ELR (cell line): ENCODE measurements at places on chromosomes 7 and 10.
A peak's percentile ranks its signal among the peaks of the same experiment; 100 is the strongest.

DNA sequence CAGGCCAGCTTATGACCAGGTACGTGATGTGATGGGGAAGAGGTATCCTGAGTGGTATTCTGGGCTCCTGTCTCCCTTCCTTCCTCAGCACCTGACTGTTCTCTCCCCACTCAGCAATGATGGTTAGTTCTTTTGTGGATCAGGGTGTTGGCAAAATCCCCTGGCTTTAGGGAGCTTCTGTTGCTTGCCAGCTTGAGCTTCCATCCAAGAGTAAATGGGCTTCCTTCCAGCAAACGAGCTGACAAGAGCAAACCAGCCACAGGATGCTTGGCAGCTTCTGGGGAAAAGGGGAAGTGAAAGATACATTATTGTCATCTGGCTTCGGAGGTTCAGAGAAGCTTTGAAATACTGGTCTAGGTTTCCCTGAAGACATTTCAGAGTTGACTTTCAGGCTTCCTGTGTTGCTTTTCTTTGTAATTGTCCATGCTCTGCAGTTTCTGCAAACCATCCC lies 5.2 kb downstream of the DUSP5 start:
- peak; percentile 66 for DNase-seq

- DNase-seq, result no peak
These were observed 1.6 kb downstream of the SMC3 start for GRCh38 chr10:110569122-110569521.

DNA sequence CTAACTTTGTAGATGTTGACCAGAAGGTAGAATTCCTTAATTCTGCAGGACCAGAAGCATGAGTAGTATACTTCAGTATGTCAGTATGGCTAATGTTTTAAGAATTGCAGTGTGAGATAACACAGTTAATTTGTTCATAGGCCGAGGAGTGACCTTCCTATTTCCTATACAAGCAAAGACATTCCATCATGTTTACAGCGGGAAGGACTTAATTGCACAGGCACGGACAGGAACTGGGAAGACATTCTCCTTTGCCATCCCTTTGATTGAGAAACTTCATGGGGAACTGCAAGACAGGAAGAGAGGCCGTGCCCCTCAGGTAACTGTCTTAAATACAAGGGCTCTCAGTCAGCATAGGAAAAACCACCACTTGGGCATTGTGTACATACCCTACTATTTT lies 7.2 kb downstream of the DDX21 start:
- no peak for DNase-seq

GRCh38 chr7:97174303-97174702 lies 56.8 kb downstream of the SDHAF3 start:
- peak; percentile 6 for DNase-seq

DNA sequence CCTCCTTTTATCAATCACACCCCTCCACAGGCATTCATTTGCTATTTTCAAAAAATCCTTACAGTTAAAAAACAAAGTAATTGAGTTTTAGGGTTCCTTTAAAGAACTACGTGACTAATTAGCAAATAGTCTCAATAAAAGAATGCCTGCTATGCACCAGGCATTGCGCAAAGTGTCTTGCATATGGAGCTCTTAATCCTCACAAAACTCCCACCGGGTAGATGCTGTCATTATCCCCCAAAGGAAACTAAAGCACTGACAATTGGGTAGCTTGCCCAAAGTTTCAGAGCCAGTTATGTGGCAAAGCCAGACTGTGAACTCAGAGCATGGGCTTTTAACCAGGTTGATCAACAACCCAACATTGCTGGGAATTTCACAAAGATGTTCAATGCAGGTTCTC lies 305.7 kb downstream of the ELMO1 start:
- DNase-seq, result no peak

DNA sequence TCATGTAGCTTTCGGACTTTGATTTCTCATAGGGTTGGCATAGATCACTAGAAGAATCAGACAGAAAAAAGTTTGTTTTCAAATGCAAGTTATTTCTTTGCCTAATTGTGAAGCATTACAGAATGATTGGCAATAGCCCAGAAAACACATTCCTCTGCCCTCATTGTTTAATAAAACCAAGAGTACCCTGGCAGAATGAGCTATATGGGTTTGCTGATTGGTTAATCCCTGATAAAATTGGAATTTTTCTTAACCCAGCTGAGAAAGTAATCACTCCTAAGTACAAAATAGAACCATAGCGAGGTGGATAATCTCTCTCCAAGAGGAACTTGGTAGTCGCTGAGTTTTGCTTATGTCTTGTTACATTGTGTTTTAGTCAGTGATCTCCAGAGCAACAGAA lies 30.9 kb upstream of the CREB5 start:
- no peak for DNase-seq

GRCh38 chr7:83837683-83838082 lies 188.7 kb upstream of the SEMA3E start:
- DNase-seq, result no peak

GRCh38 chr10:69474742-69475432 lies 23.6 kb downstream of the TSPAN15 start:
- DNase-seq, result peak; percentile 91

- DNase-seq, result no peak
These were observed 12.8 kb upstream of the MBL2 start for GRCh38 chr10:52785418-52785817.

DNA sequence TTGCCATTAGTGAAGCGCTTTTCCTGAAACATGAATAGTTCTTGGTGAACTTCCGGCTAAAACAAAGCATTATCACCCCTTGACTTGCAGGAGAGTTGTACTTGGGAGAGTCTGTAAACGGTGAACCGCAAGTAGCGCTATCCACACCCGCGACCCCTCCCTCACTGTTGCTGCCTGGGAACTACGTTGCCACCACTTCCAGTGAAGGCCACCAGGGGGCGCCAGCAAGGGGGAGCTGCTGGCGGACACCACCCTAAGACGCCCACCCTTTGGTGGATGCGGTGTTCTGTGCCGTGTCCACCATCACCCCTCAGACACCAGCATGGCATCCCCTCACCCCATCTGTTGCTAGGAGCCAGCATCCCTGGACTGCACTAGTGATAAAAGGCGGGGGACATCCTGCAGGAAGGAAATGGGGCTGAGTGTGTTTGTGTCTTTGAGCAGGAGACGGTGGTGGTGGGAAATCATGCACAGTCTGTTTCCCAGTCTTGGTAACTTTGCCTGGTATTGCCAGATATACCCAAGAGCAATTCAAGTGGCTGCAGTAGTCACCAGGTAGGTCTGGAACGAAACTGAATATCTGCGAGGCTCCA lies 298.2 kb downstream of the FRMD4A start:
- DNase-seq, result peak; percentile 26

DNA sequence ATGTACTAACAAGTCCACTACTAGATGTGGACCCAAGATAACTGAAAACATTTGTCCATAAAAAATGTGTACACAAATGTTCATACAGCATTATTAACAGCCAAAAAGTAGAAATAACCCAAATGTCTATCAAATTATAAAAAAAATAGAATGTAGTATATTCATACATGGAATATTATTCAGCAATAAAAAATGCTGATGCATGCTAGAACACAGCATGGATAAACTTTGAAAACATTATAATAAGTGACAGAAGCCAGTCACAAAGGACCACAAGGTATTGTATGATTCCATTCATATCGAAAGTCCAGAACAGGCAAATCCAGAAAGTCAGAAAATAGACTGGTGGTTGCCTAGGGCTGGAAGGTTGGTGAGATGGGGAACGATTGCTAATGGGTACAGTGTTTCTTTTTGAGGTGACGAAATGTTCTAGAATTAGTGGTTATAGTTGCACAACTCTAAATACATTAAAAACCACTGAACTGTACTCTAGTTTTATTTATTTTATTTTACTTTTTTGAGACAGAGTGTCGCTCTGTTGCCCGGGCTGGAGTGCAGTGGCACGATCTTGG lies 43.3 kb upstream of the ANLN start:
- DNase-seq, result no peak

- DNase-seq, result no peak
These were observed 69.6 kb downstream of the NT5C2 start for GRCh38 chr10:103123282-103124024.

DNA sequence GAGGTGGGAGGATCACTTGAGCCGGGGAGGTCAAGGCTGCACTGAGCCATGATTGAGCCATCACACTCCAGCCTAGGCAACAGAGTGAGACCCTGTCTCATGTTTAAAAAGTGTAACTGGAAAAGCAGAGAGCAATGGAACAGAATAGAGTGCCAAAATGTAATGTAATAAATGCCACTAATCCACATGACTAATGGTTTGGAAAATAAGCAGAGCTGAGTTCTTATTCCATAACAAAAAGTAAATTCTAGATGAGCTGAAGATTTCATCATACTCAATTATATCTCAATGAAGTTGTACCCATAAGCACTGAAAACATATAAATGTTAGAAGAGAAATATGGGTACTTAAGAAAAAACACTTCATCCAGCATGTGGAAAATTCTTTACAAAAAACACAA lies 132.6 kb downstream of the USP6NL start:
- DNase-seq, result no peak

- DNase-seq, result no peak
These were observed 26.9 kb downstream of the CRHR2 start for GRCh38 chr7:30655096-30655970.

- DNase-seq, result no peak
These were observed 3.1 kb downstream of the MEPCE start for GRCh38 chr7:100432621-100433275.

DNA sequence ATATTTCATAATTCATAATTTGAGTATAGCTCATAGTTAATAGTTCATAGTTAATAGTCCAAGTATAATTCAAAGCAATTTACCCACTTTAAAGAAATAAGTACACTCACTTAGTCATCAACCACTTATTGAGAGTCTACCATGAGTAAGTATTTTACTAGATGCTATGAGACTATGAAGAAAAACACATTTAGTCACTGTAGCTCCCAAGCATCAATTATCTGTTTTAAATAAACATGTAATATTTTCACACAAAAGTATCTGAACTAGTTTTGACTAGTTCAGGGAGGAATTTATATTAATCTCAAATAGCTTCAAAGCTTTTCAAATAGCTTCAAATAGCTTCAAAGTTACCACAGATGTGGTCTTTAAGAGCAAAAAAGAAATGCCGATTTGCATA lies 119.2 kb downstream of the ANK3 start:
- DNase-seq, result peak; percentile 54

- DNase-seq, result no peak
These were observed 92.9 kb downstream of the AHR start for GRCh38 chr7:17391366-17391765.

DNA sequence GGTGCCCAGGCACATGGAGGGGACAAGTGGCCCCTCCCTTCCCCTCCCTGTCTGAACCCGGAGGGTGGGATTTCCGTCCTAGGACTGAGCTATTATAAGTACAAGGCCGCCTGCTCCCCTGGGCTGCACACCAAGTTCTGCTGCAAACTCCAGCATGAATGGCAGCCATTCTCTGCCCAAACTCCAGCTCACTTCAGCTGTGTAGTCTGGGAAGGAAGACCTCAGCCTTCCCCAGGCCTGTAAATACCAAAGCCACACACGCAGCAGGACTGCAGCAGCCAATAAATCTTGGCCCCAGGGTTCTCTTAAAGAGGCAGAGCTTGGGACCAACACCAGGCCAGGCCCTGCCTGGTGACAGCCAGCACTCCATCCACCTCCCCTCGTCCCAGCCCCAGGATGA lies 291.3 kb upstream of the ZMIZ1 start:
- DNase-seq, result no peak

DNA sequence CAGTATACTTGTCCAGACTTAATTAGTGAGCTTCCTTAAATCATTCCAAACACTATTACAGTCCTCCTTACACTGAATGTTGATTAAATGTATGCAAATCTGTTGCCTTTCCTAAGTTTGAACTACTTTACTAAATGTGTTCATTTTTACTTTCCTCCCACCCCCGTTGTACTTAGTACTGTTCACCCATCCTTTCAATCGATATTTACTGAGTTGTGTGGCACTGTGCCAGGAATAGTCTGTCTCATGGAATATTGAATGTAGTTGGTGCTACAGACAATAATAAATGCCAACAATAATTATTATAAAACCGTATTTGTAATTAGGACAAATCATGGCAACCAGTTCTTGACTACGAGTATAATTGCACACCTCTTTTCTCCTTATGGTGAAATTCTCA lies 335.7 kb downstream of the GPR37 start:
- no peak for DNase-seq

- DNase-seq, result no peak
These were observed 511.4 kb downstream of the PTPRN2 start for GRCh38 chr7:158076215-158076614.

GRCh38 chr10:114743521-114744231 lies 77.9 kb upstream of the FHIP2A start:
- DNase-seq, result no peak

- DNase-seq, result peak; percentile 15
These were observed 741.4 kb upstream of the POT1 start for GRCh38 chr7:125670926-125671572.

DNA sequence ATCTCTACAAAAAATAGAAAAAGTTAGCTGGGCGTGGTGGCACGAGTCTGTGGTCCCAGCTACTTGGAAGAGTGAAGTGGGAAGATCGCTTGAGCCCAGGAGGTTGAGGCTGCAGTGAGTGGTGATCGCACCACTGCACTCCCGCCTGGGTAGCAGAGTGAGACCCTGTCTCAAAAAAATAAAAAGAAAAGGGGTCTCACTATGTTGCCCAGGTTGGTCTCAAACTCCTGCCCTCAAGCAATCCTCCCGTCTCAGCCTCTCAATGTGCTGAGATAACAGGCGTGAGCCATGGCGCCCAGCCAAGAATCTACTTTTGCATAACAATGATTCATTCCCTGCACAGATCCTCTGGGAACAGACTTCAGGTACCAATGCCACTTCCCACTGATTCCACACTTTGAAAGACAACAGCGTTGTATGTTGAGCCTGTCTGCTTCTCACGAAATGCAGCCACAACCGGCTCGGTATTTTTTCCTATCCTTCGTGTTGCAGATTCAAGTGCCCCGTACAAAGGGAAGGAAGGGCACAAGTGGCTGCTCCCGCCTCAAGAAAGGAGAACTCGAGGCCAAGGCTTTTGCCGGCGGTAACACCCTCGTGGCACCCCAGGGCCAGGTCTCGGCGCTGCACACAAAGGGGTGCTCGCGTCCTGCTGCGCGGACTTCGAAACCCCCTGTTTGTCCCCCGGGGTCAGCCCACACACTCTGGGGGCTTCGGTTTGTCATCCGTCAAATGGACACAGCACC lies 745 bp downstream of the DAGLB start:
- peak; percentile 97 for DNase-seq

- DNase-seq, result no peak
These were observed 20.6 kb upstream of the ERCC6 start for GRCh38 chr10:49559476-49559875.

GRCh38 chr7:20346577-20346976 lies 15.9 kb downstream of the ITGB8 start:
- no peak for DNase-seq
